ENCODE measurements at places on chromosomes 2 and 18.

- no peak for DNase-seq
Observed at GRCh38 chr2:107062599-107063220, 176.7 kb upstream of the ST6GAL2 start.

- DNase-seq: no peak
Observed at GRCh38 chr18:54060343-54061005, 164.0 kb downstream of the MBD2 start.

- DNase-seq: no peak
Observed at GRCh38 chr18:67463829-67464228, 52.7 kb downstream of the DSEL start.

DNA sequence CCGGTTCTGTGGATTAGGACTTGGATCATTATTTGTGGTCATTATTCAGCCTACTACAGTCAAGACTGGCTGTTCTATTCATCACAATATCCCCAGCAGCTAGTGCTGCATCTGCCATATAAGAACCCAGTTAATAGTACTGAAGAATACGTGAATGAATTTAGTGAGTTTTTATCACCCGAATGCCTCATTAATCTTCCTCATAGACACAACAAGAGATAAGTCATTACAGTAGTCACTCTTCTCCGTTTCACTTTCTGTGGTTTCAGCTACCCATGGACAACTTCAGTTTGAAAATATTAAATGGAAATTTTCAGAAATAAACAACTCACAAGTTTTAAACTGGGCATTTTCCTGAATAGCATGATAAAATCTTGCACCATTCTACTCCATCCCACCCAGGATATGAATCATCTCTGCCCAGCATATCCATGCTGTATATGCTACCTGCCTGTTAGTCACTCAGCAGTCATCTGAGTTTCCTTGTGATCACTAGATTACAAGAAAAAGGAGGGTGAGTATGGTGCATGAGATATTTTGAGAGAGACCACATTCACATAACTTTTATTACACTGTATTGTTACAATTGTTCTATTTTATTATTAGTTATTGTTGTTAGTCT, 363.7 kb upstream of the CHAC2 start:
- no peak for DNase-seq

DNA sequence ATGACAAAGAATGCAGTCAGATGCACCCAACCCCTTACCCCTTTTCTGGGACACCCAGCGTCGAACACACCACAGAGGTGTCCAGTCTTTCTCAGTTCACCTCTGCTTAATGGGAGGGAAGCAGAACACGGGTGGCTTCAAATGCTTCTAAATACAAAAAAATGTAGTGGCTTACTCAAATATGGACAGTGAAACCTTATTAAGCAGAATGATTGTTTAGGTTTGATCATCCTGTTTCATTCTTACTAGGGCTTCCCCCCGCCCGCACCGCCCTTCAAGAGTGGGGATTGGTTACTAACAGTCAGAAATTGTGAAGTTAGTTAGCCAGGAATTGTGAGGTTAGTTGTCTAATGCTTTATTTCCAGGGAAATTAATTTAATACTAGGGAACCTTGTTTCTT, 21.6 kb downstream of the ATG16L1 start:
- no peak for DNase-seq

- DNase-seq: no peak
Observed at GRCh38 chr18:54607213-54608027, 16.4 kb downstream of the DYNAP start.

- no peak for DNase-seq
Observed at GRCh38 chr2:74763962-74764428, 69.9 kb upstream of the HK2 start.

DNA sequence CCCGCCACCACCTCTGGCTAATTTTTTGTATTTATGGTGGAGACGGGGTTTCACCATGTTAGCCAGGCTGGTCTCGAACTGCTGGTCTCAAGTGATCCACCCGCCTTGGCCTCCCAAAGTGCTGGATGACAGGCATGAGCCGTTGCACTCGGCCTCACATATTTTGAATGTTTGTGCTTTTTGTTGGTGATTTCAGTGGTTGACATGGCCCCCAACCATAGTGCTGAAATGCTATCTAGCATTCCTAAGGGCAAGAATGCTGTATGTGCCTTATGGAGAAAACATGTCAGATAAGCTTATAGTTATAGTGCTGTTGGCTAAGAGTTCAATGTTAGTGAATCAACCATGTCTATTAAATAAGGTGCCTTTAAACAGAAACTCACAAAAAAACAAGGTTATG, 8.9 kb downstream of the ZAP70 start:
- no peak for DNase-seq

GRCh38 chr2:145744541-145745386, 1224.8 kb upstream of the ZEB2 start:
- DNase-seq: no peak

DNA sequence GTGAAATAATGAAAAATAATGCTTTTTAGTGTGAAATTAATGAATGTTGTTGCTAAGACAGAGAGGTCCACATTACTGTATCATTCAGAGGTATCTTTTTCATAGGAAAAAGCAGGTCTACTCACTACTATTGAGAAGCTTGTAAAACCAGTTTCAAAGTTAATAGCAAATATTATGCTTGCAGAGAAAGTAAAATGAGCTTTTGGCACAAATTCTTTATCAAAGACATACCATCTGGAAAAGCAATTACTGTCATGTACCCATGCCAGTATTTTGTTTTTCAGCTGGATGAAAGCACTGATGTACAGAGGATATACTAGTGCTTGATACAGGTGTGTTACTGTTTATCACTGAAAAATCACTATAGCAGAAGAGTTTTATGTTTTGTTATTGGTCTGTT, 77.5 kb downstream of the NCOA1 start:
- DNase-seq: no peak

DNA sequence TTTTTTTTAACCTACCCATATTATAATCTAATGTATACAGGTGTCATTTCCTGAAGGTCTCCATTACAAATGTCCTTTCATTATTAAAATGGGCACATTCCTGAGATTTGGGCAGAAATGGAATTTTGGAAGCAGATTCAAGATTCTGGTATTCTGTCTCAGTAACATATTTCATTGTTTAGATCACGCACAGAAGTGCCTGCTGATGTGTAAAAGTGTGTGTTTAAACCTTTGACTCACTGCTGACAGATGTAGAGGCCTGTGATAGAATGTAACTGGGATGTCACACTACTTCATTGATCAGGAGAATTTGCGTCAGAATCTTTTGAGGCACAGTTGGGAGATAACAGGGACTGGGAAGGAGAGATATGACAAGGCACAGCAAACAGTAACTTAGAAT, 276.8 kb upstream of the EPAS1 start:
- no peak for DNase-seq

GRCh38 chr2:152037743-152038435, 61.0 kb downstream of the CACNB4 start:
- DNase-seq: no peak

- DNase-seq: no peak
Observed at GRCh38 chr2:88452980-88453582, 588 bp upstream of the FOXI3 start.

- DNase-seq: no peak
Observed at GRCh38 chr2:241268716-241269445, 46.6 kb downstream of the HDLBP start.

DNA sequence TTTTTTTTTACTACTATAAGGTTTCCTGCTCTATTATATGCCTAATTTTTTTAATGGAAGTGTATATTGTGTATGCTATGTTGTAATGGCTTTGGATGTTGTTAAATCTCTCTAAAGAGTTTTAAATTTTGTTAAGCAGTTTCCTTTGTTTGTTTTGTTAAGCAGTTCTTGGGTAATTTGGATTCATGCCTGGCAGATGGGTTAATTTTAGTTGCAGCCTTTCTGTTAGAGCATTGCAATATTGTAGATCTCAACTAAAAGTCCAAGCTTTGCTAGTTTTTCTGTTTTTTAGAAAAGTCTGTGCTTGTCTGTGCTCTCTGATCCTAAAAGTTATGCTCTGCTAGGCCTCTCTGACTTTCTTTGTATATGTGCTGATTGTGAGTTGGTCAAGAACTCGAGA, 1229.0 kb upstream of the NRXN1 start:
- DNase-seq: no peak

- no peak for DNase-seq
Observed at GRCh38 chr2:101270700-101271259, 18.1 kb downstream of the CNOT11 start.

- DNase-seq: no peak
Observed at GRCh38 chr2:120984046-120984445, 248.4 kb downstream of the GLI2 start.

DNA sequence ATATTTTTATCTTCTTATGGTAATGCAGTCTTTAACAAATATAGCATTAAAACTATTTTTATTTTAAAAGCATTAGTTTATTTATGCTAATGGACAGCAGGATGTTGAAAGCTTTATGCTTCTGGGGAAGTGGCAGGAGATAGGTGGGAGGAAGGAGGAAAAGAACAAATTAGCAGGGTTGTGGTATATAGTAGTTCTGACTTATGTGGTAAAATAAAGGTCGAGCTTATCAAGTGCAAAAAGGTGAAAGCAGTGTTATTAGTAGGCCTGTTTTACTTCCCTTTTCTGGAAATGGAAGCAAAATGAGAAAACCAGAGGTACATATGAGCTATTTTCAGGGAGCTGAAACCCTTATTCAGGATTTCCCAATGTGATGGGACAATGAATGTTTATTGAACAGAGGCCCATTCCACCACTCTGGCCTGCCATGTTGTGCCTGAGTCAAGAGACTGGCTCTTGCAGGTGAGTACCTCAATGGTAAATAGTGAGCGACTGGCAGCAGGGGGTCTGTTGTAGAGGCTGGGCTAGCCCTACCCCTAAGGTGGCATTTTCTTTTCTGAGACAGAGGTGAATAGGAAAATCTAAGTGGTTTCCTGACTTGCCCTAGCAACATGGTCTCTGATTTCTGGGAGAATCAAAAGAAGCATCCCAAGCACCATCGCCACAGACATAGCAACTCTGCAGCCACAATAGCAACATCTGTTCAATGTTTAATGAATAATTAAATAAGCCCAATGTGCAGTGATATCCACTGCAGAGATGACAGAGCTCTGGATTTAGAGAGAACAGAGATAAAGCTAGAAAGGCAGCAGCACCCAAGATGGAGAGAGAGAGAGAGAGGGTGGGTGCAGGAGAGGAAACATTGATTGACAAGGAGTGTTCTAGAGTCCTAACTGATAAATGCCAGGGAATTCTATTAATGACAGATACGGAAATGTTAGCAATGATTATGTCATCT, 119.7 kb downstream of the UPP2 start:
- DNase-seq: no peak

DNA sequence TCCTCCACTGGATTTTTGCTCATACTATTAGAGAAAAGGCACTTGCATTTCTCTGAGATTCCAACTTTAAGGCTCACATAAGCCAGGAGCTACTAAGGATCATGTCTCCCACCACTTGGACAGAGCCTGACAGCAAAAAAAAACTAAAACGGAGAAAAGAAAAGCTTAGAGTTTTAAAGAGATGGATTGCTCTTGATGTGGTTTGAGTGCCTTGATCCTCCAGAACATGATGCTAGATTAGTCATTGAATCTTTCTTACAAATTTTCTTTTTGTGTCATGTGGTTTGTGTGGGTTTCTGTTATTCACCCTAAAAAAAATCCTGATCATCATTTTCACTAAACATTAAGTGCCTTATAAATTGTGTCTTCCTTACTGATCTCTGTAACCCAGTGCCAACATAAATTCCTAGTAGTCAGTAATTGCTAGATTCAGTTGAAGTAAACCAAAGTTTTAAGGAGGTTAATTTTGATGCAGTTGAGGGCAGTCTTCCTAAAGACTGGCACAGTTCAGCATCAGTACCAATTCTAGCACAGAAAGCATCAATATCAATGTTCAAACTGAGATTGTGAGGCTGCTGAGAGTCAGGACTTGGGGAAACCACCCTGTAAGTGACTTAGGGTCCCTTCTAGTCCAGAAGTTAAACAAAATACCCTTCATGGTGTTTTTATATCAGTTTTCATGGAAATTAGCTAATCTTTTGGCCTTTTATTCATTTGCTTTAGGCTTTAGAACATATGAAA, 206.3 kb downstream of the RAD51AP2 start:
- no peak for DNase-seq

DNA sequence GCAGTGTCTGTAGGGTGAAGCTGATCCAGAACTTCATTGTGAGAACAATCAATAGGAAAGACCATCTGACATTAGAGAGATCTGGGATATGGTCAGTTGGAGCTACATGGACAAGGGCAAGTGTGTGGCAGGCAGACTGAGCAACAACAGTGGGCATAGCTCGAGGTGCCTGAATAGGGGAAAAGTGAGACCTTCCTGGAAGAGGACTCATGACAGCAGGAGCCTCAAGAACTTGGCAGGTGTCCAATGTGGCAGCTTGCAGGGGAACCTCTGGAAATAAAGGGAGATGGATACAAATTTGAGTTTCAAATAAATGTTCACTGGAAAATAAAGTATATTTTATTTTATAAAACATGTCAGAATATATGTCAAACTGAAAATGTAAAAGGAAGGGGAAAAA, 117.9 kb downstream of the TANC1 start:
- no peak for DNase-seq

- no peak for DNase-seq
Observed at GRCh38 chr2:9738535-9739496, 104.5 kb upstream of the TAF1B start.

DNA sequence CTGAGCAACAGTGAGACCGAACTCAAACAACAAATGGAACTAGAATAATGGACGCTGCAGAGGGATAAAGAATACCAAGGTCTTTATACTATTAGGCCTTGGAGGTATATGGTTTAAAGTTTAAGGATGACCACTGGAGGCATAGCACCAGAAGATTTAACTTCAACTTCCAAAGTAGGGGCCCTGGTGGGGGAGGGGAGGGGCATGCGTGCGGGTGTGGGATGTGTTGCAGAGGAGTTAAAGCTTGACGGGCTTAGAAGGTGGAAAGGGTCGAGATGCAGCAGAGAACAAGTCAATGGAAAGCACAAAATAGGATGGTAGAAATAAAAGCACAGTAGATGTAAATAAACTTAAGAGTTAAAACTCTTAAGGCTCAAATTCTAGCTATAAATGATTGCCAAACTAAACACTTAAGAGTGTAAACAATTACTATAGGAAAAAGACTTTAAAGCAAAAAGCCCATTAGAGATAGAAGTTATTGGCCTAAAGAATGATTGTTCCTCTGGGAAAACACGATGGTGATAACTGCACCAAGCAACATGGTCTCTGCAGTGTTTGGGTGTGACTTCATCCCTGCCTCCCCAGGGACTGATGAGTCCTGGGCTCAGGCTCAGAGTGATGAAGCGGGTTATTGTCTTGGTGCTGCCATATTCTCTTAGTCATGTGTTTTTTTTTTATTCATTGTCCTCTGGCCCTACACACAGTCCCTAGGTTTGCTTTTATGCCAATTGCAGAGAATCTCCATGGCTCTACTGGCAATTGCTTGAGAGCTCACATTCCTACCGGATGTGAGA, 13.0 kb downstream of the RRM2 start:
- no peak for DNase-seq

GRCh38 chr18:55307505-55307904, 280.5 kb downstream of the TCF4 start:
- DNase-seq: no peak

- DNase-seq: no peak
Observed at GRCh38 chr18:51588616-51589015, 391.1 kb upstream of the MEX3C start.
